ENCODE measurements at places on chromosomes 4 and X.

GRCh38 chrX:69028006-69028760 lies 137.1 kb downstream of the PJA1 start:
- no peak for DNase-seq

DNA sequence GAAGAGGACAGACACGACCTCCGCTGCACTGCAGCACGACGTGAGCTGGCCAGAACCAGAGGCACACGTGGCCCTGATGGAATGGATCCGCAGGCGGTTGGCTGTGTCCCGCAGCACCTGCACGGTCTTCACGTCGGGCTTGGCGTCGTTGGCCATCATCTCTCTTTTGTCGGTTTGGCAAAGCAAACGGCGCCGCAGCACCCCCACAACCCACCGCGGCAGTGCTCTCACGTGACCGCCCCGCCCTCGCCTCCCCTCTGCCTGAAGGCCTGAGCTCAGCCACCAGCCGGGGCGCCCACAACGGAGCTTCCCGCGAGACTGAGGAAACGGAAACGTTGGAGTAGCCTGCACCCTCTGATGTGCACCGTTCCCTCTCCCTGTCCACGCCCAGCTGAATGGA lies at the start of gene TKTL2:
TKTL2 (minus strand) TSS at position 179 of the 400 bp plus-strand sequence; CDS start at position 159, 20 bp downstream.
- no peak for DNase-seq

GRCh38 chr4:18366892-18367291 lies 345.3 kb upstream of the LCORL start:
- DNase-seq = no peak

DNA sequence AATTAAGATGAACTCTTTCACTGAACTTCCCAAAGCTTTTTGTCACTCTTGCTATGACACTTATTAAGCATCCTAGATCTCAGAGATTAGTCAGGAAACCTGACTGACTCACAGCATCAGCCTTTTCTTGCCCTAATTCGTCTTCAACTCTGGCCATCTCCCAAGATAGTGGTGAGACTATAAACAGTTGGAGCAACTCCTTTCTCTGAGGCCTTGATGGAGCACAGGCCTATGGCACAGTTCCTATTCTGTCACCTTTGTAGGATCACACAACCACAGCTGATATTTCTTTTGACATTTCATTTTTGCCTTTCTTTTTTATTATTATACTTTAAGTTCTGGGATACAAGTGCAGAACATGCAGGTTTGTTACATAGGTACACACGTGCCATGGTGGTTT lies 217.6 kb downstream of the PRR32 start:
- no peak for DNase-seq

GRCh38 chr4:3780347-3781171 lies 14.4 kb downstream of the ADRA2C start:
- no peak for DNase-seq

GRCh38 chrX:39891781-39892180 lies 206.0 kb downstream of the BCOR start:
- DNase-seq = no peak

GRCh38 chr4:52948057-52948423 lies 85.9 kb downstream of the RASL11B start:
- DNase-seq = no peak

DNA sequence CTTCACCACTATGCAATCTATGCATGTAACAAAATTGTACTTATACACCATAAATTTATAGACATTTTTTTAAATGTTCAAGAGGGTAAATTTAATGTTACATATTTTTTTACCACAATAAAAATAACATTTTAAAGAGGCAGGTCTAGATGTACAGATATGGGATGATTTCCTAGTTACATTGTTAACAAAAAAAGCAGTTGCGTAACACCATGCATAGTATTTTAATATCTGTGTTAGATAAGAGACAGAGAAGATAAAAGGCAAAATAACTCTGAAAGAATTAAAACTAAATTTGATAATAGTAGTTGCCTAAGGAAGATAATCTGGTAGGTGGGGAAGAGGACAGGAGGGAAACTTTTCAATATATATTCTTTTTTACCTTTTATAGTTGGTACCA lies 9.1 kb upstream of the ATRX start:
- no peak for DNase-seq

- DNase-seq = no peak
These were observed 26.3 kb downstream of the PPP2R2C start for GRCh38 chr4:6446130-6446482.

Data from Ammon's horn (tissue), 1 donor.